CD4-positive, alpha-beta T cell treated with Interleukin-17A for 1 hour (primary cell): ENCODE measurements at places on chromosomes 5 and 9.

DNA sequence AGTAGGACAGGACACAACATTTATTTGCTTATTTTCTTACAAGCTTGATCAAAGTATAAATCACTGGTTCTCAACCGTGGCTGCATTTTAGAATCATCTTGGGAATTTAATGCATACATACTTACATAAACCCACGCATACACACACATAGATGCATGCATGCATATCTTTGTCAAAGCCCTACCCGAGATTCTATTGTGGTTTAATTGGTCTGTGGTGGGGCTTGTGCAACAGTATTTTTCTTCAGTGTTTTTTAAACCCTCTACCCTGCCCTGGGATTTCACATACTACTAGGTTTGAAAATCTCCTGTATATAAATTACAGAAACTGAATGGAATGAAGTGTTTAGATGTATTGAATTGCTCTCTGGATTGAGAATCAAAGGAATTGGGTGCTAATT, 1166.2 kb downstream of the MAT2B start:
- no peak for DNase-seq

- DNase-seq: no peak
Measured at GRCh38 chr5:32523625-32524024, 61.7 kb upstream of the SUB1 start.

- no peak for DNase-seq
Measured at GRCh38 chr5:142861011-142861410, 90.8 kb downstream of the ARHGAP26 start.

GRCh38 chr9:3510796-3511195, 15.0 kb downstream of the RFX3 start:
- DNase-seq: no peak

- DNase-seq: no peak
Measured at GRCh38 chr9:114396558-114397218, 8.9 kb upstream of the AKNA start.

- DNase-seq: no peak
Measured at GRCh38 chr5:134046801-134047686, 42.3 kb upstream of the VDAC1 start.
